PC-9 (cell line): ENCODE measurements at places on chromosomes 16 and 17. TPM values are rescaled to one million over a fixed set of nuclear protein-coding genes. Genes with fewer than 3 reads are reported as not detected.

DNA sequence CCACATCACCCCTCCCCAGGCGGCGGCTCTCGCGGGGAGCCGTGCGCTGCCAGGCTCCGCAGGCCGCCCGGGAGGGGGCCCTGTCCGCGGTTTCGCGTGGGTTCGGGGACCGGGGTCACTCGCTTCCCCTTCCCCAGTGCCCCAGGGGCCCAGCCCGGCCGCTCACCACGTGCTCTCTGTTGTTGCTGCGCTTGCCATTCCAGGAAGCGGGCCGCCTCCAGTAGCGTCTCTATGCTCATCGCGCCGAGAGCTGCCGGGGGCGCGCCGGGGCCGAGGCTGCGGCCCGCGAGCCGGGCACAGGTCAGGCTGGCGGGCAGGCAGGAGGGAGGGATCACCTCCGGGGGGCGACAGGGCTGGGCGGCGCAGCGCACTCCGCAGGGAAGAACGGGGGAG lies 390 bp downstream of the MNT start:
- peak overlapping the region; percentile 96 for H3K4me3 ChIP-seq
- no peaks in the 10 kb centered on the region for H3K27me3 ChIP-seq
- H3K36me3 ChIP-seq, result no peaks in the 10 kb centered on the region
- DNase-seq, result no peak
- peak overlapping the region; percentile 96 for H3K27ac ChIP-seq
- H3K4me1 ChIP-seq, result peaks cover 65% of the 10 kb centered on the region

DNA sequence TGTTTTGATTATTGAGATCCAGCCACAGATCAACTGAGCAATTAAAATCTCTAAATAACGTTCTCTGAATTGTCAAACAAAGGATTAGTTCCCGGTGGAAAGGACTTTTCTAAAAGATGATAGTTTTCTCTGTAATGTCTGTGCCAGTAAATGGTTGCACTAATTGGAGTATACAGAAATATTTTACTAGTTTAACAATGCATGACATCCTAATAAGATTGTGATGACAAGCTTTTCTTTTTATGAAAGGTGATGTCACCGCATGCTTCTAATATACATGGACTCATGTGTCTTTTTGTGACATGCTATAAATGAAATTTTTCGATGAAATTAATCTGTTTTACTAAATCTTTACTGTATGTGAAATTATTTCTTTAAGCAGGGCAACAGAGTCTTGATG lies 211.1 kb downstream of the IRX3 start:
- DNase-seq, result no peak
- no peak overlapping the region for H3K27ac ChIP-seq
- H3K36me3 ChIP-seq, result no peaks in the 10 kb centered on the region
- peaks cover 54% of the 10 kb centered on the region for H3K4me1 ChIP-seq

Gene TNRC6C
- 0.37 TPM in 1 of 2 replicates, not detected in the other for total RNA-seq

DNA sequence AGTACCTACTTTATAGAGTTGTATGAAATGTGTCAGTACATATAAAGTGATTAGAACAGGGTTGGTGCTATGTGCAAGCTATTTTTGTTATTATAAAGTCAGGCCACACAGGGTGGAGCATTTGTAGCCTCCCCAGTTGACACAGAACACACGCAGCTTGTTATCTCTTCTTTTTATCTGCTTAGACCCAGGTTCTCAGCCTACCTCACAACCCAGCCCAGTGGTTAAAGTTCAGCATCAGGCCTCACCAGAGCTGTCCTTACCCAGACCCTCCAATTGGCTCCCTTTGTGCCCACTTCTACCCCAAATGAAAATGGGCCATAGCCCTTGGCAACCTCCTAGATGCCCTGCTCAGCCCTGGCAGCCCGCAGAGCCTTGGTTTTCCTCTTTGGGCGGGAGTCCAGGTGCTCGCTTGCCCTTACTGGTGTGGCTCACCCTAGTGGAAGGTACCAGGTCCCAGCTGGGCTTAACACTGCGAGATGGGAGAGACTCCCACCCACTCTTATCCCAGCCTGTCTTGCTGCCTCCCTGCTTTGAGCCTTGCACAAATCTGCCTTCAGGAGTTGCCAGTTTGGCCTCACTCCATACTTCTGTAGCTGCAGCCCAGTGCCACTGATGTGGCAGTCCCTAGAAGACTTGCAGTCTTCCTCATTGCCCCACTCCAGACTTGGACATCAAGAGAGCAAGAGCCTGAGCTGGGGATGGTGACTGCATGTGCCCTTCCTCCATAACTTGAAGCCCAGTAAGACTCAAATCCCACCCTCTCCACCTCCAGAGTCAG lies 1.1 kb upstream of the PIGS start:
- H3K27me3 ChIP-seq, result no peaks in the 10 kb centered on the region
- peak overlapping the region; percentile 81; the same call in 1 of the 2 replicates for H3K4me3 ChIP-seq
- H3K4me1 ChIP-seq, result peaks cover 21% of the 10 kb centered on the region
- no peak overlapping the region for H3K27ac ChIP-seq
- DNase-seq, result no peak

DNA sequence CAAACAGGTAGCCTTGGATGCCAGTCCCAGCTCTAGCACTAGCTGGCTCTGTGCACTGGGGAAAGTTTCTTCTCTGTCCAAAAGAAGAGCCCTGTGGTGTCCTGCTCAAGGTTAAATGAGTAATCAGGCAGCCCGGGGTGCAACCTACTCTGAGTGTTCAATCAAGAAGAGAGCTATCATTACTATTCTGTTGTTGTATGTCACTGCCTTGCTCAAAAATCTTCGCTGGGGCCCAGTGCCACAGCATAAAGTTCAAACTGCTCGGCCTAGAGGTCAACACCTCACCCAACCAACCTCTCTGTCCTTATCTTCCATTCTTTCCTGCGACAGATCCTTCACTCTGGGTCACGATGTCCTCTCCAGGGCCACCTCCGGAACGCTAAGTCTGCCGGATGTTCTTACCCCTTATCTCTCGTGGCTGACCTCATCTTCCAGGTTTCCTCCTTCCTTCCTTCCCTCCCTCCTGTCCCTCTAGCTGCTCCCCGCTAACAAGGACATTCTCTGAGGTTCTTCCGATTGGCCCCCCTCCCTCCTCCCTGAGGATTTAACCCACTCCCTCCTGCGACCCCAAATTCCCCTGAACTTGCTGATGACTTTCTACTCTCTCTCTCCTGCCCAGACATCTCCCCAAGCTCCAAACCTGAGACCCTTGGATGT lies 4.4 kb downstream of the FDXR start:
- H3K27me3 ChIP-seq, result no peaks in the 10 kb centered on the region
- H3K27ac ChIP-seq, result no peak overlapping the region
- DNase-seq, result no peak
- H3K36me3 ChIP-seq, result no peaks in the 10 kb centered on the region
- peaks cover 8% of the 10 kb centered on the region for H3K4me1 ChIP-seq
- H3K4me3 ChIP-seq, result no peak overlapping the region
